ENCODE measurements at places on chromosomes 2 and 18. TPM values are rescaled to one million over a fixed set of nuclear protein-coding genes. Genes with fewer than 3 reads are reported as not detected.

DNA sequence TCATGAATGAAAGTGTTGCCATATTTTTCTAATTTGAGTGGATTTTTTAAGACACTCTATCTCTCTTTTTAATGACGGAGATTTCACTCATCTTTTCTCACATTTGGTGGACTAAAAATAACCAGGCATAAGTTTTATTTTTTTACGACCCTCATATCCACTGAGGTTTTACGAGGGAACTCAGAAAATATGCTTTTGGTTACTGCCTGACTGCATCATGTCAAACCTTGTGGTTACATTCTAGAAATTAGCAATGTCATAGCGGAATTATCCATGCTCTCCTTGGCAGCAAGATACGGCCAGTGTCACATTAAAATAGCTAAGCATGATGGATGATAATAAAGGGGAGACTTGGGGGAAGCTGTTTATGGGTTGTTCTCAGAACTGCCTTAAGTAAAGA lies 428.6 kb upstream of the FSHR start:
- no peak for DNase-seq

DNA sequence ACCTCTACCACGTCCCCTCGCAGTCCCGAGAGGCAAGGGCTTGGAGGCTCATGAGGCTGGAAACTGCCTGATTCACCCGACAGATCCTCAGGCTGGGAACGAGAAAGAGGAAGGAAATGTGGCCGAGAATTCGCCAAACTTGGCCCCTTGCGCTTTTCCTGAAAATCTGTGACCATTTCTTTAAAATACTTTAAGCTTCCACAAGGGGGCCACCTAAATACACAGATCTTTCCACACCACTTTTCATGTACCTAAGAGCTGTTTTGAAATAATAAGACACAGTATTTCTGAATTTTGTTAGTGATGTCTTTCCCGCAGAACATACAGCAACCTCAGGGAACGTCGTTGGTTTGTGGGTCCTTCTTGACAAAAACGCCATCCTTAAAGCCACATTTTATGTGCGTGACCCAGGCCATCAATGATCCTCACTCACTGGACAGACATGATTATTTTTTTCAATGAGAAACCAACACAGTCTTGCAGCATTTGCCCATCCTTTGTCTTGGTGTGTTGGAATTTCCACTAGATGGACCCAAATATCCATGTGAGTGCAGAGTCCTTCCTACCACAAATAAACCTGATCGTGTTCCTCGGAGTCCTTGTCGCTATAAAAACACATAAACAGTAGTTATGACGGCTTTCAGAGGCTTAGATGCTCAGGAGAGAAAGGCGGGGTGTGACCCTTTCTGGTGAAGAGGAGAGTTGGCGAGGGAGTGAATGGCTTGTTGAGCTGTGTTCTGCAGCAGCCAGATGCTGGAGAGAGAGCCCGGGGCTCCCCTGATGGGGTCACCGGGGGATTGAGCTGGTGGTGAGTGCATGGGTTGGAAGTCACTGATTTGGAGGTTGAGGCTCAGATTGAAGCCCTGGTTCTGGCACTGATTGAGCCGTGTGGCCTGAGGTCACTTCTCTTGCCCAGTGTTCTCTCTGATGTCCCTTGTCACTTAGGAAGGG lies 25.0 kb downstream of the DCDC2C start:
- peak; percentile 41 for DNase-seq

GRCh38 chr2:184906709-184907108 lies 308.4 kb downstream of the ZNF804A start:
- no peak for DNase-seq

DNA sequence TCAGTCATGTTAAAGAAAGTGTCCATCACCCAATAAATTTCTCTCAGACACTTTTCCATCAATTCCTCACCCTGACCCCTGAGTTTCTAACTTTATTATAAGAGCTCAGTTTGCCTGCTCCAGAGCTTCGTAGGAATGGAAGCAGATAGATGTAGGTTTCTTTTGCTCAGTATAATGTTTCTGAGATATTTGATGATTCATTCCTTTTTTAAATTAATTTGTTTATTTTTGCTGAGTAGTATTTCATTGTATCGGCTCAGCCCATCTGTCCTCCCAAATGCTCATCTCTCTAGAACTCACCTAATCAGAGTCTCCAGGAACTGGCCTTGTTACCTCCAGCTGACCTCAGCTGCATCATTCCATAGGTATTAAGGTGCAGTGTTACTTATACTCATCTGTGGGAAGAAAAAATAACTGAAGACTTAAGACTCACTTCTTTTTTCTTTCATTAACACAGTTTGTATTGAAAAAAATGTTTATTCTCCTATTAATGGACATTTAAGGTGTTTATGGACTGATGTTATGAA lies 11.9 kb upstream of the BCL2L11 start:
- DNase-seq = no peak

DNA sequence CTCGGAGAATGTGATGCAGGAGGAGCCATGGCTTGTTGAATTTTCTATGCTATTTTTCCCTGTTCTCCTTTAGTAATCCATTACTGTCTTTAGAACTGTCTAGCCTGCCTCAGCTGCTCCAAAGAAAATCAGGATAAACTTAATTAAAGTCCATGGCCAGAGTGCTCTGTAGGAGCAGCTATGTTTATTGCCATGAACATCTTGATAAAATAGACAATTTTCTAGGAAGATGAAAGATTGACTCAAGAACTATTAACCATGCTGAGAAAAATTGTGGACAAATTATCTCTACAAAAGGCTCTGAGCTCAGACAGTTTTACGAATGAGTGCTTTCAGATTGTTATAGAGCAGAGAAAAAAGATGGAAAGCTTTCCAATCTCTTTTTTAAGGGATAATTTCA lies 193.0 kb downstream of the TTC32 start:
- DNase-seq = no peak

- no peak for DNase-seq
Measured at GRCh38 chr2:36800381-36800780, 103.9 kb downstream of the VIT start.

- no peak for DNase-seq
Measured at GRCh38 chr18:8238507-8238906, 370.7 kb upstream of the RAB12 start.

GRCh38 chr2:128921751-128922150 lies 603.1 kb upstream of the HS6ST1 start:
- no peak for DNase-seq

DNA sequence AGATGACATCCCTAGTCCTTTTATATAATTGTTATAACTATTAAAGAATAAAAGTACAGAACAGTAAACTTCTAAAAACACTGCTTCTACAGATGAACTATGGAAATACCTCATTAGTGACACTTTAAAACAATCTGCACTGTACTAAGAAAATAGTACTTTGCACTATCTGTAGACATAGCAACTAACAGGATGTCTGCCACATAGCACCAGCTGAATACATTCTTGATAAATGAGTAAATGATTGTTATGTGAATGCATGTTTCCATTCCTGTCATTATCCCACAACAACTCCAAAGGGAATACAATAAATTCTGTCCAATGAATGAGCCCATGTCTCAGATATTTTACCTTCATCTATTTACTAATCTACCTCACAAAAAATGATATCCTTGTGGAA lies 115.3 kb upstream of the SLC35G4 start:
- no peak for DNase-seq

GRCh38 chr2:16035747-16036745 lies 95.7 kb downstream of the MYCN start:
- DNase-seq = no peak

- no peak for DNase-seq
Measured at GRCh38 chr18:55998071-55998522, 410.1 kb upstream of the TCF4 start.

DNA sequence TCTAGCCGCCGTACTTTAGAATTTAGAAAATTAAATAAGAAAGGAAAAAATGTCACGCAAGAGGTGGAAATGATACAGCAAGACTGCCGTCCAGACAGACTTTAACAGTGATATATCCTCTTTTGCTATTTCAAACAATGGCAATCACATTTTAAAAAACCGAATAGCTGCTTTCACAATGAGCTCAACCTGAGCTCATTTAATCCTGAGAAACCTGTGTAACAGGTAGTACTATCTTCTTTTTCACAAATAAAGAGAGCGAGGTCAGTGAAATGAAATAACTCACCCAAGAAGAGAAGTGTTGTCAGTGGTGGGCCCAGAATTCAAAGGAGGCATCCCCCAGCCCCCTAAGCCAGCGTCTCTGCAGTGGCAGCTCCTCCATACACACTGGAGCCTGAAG lies 60.7 kb upstream of the DAPL1 start:
- no peak for DNase-seq

GRCh38 chr2:55268288-55268906 lies 634 bp downstream of the MTIF2 start:
- no peak for DNase-seq

- DNase-seq = no peak
Measured at GRCh38 chr2:15177103-15177502, 384.0 kb downstream of the NBAS start.

DNA sequence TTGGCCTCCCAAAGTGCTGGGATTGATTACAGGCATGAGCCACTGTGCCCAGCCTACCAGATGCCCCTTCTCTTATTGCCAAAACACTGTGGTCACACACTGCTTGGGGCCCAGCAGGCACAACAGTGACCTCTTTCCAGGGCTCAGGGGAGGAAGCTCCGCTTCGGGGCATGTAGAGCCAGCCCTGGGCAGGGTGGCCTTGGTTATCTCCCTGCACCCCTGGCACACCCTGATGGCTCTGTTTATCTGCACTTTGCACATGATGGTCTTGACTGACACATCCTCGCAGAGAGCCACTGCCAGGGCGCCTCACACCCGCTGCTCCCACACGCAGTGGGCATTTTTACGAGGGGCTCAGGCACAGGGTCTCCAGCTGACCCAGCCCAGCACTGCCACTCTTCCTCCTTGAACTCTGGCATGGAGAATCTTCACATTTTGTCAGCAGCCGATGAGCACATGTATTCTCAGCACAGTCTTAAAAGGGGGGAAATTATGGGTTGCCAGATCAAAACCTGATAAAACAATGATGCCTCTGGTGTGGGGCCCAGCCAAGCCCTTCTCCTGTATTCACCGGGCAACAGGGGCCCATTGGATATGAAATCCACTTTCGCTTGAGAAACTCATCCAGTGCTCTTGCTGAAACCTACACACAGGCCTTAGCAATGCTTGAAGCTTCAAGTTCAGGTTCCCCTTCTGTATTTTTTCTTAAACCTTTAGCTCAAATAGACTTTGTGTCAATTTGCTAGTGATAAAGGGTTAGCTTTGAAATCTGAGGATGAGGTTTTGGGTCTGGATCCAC lies 5.9 kb downstream of the GYPC start:
- no peak for DNase-seq

DNA sequence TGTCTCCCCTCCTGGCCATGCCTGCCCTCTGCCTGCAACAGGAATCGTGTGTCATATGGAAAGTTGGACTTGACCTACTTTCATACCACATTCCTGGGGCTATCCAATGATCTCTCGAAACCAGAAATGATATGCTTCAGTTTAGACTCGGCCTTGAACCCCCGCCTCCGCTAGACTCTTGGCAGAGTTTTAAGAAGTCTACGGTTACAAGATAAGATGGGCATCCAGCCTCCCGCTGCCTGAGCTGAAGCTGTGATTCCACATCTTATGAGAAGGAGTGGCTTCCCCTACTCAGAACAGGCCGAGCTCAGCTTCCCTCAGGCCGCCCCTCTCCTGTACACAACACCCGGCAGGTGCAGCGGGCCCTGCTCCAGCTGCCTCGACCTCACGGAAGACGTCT lies 73.9 kb downstream of the MTCL1 start:
- no peak for DNase-seq

DNA sequence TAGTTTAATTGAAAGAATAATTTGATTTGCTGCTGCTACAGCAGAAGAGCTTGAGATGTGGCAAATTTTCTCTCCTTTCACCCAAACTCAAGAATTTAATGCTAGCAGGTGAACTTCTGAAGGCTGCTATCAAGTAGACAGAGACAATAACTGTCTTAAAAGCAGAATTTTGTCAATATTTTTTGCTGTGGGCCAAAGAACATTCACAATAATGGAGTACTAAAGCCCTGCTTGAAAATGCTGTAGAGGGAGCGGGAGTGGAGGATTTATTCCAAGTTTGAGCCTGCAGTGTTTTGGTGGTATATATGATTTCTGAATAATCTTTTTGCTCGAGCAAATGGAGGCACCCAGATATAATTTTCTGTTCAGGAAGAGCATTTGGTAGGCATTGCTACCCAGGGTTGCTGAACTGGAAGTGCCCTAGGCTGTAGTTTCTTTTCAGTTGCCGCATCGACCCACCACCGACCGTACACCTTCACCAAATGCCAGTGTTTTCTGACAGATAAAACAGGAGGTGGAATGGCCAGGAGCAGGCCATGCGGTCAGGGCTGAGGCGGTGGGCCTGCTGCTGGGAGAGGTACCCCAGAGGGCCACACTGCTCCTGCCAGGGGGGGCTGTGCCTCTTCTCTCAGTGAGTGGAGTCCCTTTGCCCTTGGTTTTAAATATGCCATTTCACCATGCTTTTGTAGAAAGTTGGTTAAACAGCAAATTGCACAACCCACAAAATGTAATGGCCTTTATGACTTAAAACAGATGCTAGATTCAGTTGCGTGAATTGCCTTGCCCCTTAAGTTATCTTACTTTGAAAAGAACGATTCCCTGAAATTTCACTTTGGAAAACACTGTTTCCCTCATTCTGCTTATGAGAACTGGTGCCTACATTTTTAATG lies 36.4 kb downstream of the TSHZ1 start:
- DNase-seq = no peak

DNA sequence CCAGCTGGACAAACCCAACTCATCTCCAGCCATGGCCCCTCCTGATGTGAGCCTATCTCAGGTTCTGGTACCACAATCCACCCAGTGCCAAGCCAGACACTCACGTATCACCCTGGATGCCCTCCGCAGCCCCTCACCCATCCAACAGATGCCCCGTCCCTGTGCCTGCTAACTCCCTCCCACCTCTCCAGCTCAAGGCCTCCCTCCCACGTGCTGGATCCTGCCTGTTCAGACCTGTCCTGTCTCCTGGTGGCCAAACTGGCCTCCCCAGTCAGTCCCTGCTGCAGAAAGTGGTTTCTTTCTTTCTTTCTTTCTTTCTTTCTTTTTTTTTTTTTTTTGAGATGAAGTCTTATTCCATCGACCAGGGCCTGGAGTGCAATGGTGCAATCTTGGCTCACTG lies 86.2 kb downstream of the RRM2 start:
- DNase-seq = no peak

DNA sequence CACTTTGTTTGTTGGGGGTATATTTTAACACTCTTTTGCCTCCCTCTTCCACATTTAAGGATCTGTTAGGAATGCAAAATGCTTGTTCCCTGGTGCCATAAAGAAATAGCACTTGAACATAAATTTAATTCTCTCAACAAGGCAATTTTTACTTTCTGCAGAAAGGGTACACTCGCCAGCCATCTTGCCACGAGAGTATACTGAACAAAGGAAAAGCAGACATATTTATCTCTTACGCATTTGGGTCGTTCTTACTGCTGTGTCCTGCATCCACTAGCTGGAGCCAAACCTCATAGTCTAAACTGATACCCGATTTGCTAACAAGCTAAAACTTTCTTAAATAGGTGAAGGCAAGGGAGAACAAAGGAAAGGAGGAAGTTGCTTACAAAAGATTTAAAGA lies 129.5 kb downstream of the B3GNT2 start:
- no peak for DNase-seq

BOLA3 gene
- total RNA-seq = 60.6 TPM

SYT4 gene
- not detected for total RNA-seq

AQP12A gene
- not detected for total RNA-seq

TRIM43 gene
- total RNA-seq = not detected

POTEI gene
- 0.06 TPM for total RNA-seq

GLI2 gene
- 1.7 TPM for total RNA-seq

WNT10A gene
- not detected for total RNA-seq

ACADL gene
- total RNA-seq = 0.05 TPM

RAD51AP2 gene
- total RNA-seq = not detected

KCNF1 gene
- 2.3 TPM for total RNA-seq

OTOF gene
- not detected for total RNA-seq

CRACDL gene
- 13.3 TPM for total RNA-seq
